ENCODE measurements at places on chromosomes 5 and 9.
A peak's percentile ranks its signal among the peaks of the same experiment; 100 is the strongest.

DNA sequence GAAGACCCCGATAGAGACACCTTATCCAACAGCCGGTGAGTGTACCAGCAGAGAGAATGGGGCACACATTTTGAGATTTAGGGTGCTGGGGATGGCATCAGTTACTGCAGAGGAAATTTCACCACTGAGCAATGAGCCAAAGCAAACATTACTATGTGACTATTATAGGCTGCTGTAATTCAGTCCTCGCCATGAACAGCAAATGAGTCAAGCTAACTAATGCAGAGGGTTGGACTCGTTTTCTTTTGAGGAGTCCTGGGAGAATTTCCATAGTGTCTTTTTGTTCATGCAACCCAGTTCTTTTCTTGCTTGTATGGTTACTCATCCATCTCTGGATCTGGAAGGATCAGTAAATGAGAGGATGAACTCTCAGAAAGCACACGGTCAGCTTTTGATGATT lies 323.8 kb downstream of the PSAT1 start:
- no peak for DNase-seq

- DNase-seq: no peak
Observed at GRCh38 chr5:149664083-149664482, 66.0 kb upstream of the PPARGC1B start.

GRCh38 chr5:142609142-142609541 lies 76.7 kb downstream of the FGF1 start:
- no peak for DNase-seq

DNA sequence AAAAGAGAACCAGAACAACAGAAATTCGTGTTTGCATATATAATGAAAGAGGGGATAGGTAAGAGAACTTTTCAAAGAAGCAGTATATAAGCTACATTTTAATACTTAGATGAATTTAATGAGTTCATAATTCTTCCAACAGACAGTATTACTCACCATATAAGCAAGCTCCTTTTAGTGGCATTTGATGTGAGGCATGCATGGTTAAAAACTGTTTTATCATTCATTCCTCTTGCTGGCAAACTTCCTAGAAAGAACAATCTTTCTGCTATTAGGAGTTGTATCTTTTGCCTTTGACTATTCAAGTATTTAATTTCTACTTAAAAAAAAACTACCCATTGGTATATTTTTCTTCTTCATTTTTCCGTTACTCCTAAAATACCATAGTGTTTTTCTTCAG lies 65.7 kb upstream of the EIF4EBP3 start:
- peak; percentile 49 for DNase-seq

DNA sequence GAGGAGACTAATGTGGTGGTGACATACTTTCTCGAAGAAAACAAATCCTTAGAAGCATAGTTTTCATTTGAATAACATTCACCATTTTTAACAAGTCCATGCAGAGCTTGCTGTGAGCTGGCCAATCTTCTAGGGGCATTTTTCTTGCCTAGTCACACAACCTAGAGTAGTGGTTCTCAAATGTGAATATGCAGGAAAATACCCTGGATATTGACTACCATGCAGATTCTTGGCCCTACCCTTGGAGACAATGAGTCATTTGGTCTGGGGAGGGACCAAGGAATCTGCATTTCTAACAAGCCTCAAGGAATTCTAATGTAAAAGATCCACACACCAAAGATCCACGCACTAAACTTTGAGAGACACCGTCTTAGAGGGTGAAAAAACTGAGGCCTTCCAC lies 23.5 kb downstream of the GDNF start:
- DNase-seq: no peak

DNA sequence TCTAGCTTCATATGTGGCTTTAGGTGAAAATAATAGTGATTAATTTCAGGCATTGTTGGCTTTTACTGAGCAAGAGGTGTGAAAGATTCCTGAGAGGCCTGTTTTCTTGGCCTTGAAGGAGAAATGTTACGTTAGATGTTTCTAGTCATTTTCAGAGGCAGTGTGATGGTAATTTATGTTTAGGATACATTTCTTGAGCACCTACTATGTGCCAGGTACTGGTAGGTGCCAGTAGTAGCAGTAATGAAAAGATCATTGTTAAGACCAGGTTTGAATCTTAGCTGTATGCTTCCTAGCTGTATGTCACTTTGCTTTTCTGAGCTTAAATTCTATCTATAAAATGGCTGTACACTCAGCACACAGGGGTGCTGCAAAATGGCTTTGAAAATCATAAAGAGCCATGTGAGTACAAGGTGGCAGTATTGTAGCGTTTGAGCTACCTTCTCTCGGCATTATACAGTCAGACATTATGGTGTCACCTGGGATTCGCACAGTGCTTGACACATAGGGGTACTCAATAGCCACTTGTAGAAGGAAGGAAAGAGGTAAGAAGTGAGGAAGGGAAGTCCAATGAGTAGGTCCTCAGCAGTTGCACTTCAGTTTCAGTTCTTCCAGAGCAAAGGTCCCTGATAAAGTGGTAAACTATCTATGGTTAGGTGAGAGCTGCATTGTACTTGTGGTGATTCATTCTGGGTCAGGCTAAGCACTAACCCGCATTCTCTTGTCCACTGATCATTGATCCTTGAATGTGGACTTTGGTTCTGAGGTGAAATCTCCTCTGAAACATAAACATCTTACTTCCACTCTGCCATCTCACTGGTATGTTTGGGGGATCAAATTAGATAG lies 166.5 kb upstream of the NR3C1 start:
- DNase-seq: no peak

DNA sequence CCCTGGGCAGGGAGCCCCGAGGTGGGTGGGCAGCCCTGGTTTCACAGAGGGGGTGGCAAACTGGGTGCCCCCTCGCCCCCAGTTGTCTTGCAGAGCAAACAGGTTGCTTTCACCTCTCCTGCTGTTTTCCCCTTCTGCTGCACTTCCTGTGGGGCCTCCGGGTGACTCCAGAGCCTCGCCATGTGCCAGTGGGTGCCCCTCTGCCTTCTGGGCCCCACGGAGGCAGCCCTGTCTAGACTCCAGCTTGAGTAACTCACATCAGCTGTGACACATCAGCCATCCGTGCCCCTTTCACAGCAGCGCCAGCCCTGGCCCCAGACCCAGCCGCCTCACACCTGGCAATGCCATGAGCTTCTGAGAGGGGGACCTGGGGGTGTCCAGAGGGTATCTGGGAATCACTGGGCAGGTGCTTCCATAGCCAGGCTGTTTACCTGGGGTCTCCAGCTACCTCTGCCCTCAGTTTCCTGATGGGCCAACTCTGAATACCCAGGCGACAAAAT lies 36.9 kb downstream of the ADAMTSL2 start:
- no peak for DNase-seq

GRCh38 chr5:140398379-140398811 lies 3.2 kb upstream of the ANKHD1 start:
- DNase-seq: no peak

- no peak for DNase-seq
Observed at GRCh38 chr5:88829054-88829453, 53.9 kb downstream of the MEF2C start.

DNA sequence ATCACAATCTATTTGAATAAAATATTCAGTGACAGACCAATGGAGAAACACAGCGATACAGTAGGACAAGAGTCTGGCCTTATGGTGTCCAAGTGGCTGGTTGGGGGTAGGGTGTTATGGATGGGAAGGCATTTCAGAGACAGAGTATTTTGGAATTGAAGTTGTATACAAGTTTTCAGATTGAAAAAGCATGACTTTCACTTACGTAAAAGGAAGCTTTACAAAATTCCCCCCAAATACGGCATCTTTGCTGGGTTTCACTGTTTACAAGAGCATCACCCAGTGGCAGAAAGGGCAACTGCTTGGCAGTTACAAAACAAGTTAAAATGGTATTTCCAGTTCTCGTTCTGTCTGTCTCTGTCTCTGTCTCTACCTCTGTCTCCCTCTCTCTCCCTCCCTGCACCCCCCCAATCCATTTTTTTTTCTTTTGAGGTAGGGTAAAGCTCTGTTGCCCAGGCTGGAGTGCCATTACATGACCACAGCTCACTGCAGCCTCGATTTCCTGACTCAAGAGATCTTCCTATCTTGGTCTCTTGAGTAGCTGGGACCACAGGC lies 86.2 kb downstream of the PTPN3 start:
- DNase-seq: peak; percentile 38

- no peak for DNase-seq
Observed at GRCh38 chr9:103082494-103082893, 87.4 kb downstream of the CYLC2 start.

GRCh38 chr9:110755179-110755578 lies 86.6 kb downstream of the MUSK start:
- DNase-seq: no peak

DNA sequence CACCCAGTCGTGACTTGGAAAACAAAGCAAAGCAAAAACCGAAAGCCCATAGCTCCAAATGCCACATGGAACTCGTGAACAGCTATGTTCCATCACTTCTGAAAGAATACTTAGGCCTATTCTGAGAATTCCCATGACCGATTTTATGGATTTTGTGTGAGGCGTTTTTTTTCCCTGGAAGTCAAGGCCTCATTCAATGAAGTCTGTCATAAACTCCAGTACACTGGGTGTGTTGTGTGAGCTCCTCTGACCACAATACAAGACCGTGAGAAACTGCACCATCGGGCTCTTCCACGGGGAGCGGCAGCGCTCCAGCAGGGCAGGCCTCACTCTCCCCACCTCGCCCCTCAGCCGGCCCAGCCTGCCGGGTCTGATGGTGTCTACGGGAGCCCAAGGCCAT lies 209.5 kb downstream of the FANCC start:
- DNase-seq: peak; percentile 82

Measured in COLO829 (cell line).